Hippocampal formation (tissue), 2 donors: ENCODE measurements at places on chromosomes 6 and 20.

GRCh38 chr6:36141091-36141490 is 10.8 kb downstream of the MAPK13 start:
- no peak for DNase-seq

DNA sequence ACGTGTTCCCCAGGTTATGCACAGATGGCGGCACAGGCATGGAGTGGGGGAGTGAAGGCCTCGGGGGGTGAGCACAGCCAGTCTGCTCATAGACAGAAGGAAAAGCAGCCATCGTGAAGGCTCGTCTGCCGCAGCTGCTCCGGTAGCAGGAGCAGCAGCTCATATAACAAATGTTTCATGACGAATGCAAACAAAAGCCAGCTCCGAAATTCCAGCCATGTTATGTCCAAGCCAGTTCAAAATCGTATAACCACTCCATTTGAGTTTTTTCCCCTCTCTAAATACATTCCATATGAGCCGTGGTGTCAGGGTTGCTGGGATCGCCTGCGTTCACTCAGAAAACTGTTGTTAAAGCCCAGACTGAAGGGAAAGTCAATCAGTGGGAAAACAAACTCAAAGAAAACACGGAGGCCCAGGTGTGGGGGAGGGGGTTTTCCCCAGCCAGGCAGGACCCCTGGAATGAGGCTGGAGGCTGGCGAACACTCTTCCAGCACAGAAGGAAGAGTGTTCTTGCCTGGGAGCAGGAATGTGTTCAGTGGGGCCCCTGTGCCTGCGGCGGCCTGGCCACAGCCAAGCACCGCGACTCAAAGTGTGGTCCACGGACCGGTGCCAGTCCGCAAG is 280.4 kb upstream of the TAB2 start:
- DNase-seq = no peak

- DNase-seq = no peak
These were observed 383.7 kb upstream of the CDH4 start for GRCh38 chr20:60868316-60868891.

DNA sequence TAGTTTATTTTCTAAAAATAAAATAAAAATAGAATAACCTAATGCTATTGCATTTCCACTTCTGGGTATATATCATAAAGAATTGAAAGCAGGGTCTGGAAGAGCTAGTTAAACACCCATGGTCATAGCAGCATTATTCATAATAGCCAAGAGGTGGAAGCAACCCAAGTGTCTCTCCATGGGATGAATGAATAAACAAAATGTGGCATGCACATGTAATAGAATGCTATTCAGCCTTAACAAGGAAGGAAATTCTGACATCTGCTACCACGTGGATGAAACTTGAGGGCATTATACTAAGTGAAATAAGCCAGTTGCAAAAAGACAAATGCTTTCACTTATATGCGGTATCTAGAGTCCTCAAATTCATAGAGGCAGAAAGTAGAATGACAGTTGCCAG is 130.8 kb downstream of the TIAM2 start:
- DNase-seq = no peak

DNA sequence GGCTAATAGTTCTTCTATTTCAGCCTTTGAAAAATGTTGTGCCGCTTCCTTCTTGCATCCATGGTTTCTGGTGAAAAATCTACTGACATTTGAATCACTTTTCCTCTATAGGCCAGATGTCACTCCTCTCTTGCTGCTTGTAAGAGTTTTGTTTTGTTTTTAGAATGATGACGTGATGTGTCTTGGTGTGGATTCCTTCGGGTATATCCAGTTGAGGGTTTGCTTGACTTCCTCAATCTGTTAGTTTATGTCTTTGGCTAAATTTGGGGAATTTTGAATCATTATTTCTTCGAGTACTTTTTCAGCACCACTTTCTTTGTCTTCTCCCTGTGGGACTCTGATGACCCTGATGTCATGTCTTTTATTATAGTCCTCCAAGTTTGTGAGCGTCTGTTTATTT is 175.5 kb downstream of the MYLK4 start:
- no peak for DNase-seq

DNA sequence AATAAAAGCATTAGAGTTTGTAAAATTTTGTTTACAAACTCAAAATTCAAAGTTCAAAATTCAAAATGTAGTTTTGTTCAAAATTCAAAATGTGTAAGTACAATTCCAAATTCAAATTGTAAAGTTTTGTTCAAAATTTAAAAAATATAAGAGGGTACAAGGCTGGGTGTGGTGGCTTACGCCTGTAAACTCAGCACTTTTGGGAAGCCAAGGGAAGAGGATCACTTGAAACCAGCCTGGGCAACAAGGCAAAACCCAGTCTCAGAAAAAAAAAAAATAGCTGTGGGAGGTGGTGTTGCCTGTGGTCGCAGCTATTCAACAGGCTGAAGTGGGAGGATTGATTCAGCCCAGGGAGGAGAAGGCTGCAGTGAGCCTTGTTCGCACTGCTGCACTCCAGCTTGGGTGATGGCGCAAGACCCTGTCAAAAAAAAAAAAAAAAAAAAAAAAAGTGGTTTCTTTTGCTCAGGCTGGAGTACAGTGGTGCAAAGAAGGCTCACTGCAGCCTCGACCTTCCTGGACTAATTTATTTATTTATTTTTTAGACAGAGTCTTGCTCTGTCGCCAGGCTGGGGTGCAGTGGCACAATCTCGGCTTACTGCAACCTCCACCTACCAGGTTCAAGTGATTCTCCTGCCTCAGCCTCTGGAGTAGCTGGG is 5.4 kb upstream of the ZBTB12 start:
- DNase-seq = no peak

DNA sequence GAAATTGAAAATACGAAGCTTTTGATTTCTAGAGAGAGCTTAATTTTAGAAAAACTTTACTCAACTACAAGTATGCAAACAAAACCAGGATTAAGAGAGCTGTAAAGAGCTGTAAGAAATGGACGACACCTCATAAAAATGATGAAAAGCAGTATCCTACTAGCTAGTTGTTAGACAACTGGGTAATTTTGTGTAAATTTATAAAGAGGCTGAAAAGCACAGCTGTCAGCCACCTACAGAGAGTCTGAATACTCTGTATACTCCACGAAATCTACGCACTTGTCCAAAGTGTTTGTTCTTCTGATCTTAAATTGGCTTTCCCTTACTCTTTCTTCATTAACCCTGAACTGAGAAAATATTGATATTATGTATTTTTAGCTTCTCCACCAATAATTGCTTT is 808.4 kb upstream of the EPHA7 start:
- no peak for DNase-seq

DNA sequence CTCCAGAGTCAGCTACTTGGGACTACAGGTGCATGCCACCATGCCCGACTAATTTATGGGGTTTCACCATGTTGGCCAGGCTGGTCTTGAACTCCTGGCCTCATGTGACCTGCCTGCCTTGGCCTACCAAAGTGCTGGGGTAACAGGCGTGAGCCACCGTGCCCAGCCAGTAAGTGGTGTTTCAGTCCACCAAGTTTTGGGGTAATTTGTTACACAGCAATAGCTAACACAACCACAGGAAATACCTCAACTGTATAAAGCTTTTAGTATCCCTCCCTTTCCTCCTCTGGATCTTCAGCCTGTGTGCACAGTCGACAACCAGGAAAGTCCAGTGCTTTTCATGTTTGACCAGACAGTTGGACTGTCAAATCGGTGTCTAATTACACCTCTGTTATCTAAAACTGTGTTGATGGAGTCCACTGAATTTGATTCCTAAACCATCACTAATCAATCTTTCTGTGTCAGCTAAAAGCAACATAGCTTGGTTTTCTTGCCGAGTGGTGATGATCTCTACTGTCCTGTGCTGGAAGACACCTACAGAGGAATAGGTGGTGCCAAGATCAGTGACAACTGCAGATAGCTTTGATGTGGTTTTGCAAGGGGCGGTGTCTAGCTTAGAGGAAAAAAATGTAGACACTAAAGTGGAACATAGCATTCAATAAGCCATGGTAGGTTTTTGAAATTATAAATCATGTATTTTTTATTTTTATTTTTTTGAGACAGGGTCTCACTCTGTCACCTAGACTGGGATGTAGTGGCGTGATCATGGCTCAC is 22.2 kb upstream of the ZBTB2 start:
- no peak for DNase-seq

GRCh38 chr20:38723017-38723847 is 1.1 kb upstream of the SLC32A1 start:
- DNase-seq = no peak

DNA sequence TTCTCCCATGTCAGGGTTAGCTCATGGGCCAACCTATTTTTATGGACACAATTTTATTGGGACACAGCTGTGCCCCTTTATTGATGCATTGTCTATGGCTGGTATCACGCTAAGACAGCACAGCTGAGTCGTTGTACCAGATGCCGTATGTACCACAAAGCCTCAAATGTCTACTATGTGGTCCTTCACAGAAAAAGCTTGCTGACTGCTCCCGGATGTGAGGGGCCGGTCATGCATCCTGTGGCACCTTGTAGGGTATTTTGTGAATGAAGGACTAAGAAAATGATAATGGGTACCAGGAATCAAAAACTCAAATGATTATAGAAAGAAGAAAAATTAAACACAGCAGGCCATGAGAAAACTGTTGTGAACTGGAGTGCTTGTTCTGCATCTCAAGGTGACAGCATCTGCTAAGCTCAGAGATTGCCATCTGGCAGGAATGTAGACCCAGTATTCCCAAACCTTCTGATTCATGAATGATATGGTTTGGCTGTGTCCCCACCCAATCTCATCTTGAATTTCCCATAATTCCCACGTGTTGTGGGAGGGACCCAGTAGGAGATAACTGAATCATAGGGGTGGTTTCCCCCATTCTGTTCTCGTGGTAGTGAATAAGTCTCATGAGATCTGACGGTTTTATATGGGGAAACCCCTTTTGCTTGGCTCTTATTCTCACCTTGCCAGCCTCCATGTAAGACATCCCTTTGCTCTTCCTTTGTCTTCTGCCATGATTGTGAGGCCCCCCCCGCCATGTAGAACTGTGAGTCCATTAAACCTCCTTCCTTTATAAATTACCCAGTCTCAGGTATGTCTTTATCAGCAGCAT is 248.5 kb downstream of the TSHZ2 start:
- no peak for DNase-seq

- no peak for DNase-seq
These were observed 32.0 kb upstream of the PCMTD2 start for GRCh38 chr20:64223526-64224067.

GRCh38 chr6:100461917-100462705 is 2.6 kb downstream of the SIM1 start:
- no peak for DNase-seq

DNA sequence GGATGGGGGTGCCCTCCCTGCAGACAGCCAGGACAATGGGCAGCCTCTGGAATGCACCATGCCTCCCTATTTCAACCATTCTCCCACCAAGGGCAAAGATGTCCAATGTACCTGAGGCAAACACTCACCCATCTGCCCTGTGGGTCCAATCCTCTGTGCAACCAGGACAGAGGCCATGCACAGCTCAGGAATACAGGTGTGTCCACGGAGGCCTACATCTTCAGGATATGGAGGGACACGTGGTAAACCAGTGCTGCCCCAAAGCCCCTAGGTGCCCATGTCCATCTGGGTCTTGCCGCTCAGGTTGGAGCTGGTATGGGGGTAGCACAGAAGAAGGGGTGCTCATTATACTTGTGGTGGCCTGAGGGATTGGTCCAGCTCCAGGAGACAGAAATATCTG is 20.4 kb upstream of the TAF8 start:
- no peak for DNase-seq

GRCh38 chr6:73131706-73132105 is 93.6 kb downstream of the KHDC1L start:
- no peak for DNase-seq

DNA sequence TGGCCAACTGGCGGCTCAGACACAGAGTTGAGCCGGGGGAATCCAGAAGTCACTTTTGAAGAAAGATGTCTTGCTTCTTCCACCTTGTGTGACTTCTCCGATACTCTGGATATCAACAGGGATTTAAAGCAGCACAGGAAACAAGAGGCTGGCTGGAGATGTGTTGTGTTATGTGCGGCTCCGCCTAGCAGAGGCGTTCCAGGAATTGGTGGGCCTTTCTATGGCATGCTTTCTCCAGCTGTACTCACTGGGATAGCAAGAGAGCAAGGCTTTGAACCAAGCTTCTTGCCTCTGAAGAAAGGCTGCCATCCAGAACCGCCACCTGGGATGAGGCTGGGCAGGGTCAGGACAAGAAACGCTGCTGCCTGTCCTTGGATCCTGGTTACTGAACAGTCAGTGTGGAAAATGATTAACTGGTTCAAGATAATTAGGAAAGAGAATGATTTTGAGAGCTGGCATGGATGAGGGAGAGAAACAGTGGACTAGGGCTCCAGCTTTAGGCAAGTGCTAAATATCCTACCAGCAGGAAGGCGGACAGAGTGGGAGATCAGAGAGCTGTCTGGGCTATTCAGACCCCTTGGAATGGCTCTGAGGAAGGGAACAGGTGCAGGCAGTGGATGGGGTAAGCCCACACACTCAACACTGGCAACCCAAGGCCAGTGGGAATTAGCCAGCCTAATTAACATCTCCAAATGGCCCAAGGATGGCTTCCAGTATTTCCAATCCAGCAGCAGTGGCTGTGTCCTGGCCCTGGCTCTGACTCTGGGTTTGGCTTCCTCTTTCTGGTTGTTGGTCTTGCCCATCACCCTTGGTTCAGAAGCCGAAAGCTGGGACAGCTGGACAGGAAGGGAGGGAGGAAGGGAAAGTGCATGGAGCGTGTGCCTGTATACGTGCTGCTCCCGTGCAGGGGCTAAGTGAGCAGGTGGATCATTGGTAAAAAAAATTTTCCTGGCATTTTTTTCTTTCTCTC is 31.9 kb downstream of the INSM1 start:
- no peak for DNase-seq

- no peak for DNase-seq
These were observed 89.2 kb downstream of the RSPH3 start for GRCh38 chr6:158910484-158911440.

- DNase-seq = no peak
These were observed 75.1 kb downstream of the LY86 start for GRCh38 chr6:6663421-6664135.

DNA sequence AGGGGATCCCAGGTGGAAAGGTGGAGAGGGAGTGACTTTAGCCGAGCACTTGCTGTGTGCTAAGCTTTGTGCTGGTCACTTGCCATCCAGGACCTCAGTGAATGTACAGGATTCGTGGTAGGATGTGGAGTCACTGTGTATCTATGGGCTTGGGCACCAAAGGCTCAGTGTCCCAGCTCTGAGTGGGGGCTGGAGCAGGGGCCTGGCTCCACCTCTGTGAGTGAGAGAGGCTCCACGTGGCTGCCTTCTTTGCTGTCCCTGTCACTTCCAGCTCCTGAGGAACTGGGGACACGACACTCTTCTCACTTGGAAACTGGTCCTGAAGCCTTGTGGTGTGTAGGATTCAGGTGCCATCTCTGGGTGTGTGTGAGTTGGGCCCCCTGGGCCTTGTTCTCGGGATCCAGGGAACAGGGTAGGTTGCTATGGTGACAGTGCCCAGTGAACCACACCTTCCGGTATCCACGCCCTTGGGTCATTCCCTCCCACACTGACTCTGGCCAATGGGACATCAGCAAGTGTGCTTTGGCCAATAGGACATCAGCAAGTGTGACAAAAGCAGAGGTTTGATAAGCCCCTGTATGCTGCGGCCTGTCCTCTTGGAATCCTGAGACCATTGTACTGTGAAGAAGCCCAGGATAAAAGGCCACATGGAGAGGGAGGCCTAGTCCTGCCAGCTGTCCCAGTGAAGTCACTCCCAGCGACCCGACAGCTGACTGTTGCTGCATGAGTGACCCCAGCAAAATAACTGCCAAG is 87.7 kb downstream of the CDH22 start:
- DNase-seq = no peak
